ENCODE measurements at places on chromosomes 13 and 19. TPM values are rescaled to one million over a fixed set of nuclear protein-coding genes. Genes with fewer than 3 reads are reported as not detected.

- no peak for DNase-seq
These were observed 108.3 kb downstream of the SLITRK5 start for GRCh38 chr13:87779426-87779825.

- DNase-seq, result no peak
These were observed 87.6 kb upstream of the ZNF91 start for GRCh38 chr19:23482829-23483228.

GRCh38 chr19:55158848-55159749 lies 1.6 kb upstream of the TNNI3 start:
- DNase-seq, result no peak

Gene SIGLEC5
- not detected for total RNA-seq

Gene TMEM255B
- 0.48 TPM for total RNA-seq

- DNase-seq, result no peak
These were observed 155.8 kb downstream of the URI1 start for GRCh38 chr19:30097746-30098280.

GRCh38 chr13:36819739-36820090 lies 693 bp downstream of the RFXAP start:
- no peak for DNase-seq

Gene SLC8A2
- total RNA-seq, result 1.7 TPM

- no peak for DNase-seq
These were observed 10.5 kb upstream of the CHAMP1 start for GRCh38 chr13:114303700-114304327.

Gene POLR1G
- 19.3 TPM for total RNA-seq

GRCh38 chr13:33441015-33441414 lies 155.5 kb upstream of the STARD13 start:
- peak; percentile 57 for DNase-seq

- DNase-seq, result peak; percentile 31
These were observed 9.1 kb downstream of the PCDH17 start for GRCh38 chr13:57640607-57641006.

DNA sequence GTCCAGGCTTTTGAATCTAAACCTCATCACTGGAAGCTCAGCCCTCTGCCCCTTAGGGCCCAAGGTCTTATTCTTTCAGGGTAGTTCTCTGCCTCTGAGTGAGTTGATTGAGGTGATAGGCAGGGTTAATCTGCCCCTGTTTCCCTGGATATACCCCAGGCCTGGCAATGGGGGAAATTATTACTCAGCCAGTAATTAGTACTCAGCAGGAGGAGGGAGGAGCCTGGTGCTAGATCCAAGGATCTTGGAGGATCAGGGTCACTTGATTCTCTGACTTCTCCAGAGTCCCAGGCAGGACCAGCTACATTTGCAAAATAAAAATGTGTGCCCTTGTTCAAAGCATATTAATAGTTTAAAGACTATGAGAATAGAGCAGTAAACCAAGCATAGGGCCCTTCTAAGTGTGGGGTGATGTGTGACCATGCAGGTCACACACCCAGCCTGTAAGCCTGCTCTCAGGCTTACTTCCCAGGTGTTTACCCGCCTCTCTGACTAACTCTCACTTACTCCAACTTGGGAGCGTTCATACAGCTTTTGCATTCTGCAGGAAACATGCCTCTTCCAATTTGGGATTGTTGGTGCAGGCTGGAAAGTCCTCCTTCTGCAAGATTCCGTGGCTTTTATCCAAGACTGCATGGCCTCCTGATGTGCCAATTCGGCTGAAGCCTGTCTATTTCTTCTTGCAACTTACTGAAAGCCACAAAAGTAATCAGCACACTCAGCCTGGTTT lies 7.9 kb upstream of the STK24 start:
- no peak for DNase-seq

Gene VSTM2B
- total RNA-seq, result not detected

DNA sequence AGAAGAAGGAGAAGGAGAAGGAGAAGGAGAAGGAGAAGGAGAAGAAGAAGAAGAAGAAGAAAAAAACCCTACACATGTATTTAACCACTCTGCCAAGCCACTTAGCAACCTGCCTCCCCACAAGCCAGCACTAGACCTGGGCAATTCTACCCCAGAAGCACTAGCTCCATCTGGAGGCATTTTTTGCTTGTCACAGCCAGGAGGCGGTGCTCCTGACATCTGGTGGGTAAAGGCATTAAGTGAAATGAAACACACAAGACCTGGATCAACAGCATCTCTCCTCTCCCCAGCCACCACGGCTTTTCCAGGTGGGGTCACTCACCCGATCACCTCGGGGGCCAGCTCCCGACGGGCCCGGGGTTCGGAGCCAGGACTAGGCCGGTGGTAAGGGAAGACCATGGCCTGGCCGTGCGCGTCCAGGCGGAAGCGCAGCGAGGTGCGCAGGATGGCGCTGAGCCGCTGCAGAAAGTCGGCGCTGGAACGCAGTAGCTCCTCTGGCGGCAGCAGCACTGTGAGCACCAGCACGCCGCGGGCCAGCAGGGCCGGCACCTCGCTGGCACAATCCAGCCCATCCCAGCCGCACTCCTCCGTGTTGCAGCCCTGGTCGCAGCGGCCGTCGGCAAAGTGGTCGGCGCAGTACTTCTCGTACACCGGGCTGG lies 26.9 kb downstream of the NOTCH3 start:
- peak; percentile 55 for DNase-seq

Gene HTR2A
- not detected for total RNA-seq

Gene RPS19
- total RNA-seq, result 1,861 TPM

- DNase-seq, result no peak
These were observed 37.3 kb downstream of the KLF2 start for GRCh38 chr19:16361926-16362325.

Gene TEX29
- 0.40 TPM for total RNA-seq

Gene MAB21L1
- total RNA-seq, result 2.4 TPM

Gene CEACAM1
- total RNA-seq, result 31.2 TPM

DNA sequence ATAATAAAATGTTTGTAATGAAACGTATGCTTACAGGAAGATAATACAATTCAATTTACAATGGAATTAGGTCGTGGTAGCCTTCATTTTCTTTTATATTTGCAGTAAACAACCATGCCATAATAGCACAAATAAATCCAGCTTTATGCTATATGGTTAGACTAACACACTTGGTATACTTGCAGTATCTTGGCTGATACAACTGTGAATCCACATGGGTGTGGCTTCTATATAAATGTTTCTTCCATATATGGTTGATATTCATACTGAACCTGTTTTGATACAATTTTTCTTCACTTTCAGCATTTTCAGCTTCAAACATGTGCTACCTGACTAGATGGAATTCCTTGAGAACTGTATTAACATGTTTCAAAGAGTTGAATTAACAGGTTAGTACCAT lies 20.4 kb upstream of the SPRY2 start:
- DNase-seq, result peak; percentile 6

DNA sequence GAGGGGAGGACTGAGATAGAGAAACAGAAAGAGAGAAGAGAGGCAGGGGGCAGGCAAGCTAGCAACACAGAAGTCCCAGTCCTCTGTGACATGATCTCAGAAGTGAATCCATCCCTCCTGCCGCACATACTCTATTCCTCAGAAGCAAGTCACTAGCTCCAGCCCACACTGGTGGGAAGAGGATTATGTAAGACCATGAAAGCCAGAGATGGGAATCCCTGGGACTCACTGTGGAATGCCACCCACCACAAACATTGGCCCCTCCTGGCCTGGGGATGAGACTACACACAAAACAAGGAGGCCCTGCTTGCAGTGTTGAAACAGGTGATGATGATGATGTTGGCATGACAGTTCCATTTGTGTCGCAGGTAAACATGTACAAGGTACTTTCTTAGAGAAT lies 419.9 kb downstream of the IRS2 start:
- no peak for DNase-seq

DNA sequence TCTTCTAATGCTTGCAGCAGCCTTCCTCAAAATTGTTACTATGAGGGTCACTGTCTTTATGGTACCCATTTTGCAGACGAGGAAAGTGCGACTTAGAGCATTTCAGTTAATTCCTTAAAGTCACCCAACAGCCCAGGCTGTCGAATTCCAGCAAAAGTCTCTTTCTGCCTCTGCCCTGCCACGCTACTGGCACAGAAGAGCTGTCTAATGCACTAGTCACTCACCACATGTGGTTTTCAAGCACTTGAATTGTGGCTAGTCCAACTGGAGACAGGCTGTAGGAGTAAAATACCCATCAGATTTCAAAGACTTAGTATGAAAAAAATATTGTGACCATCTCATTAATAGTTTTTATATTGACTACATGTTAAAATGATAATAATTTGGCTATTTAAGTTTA lies 1.7 kb downstream of the FPR1 start:
- DNase-seq, result no peak

- no peak for DNase-seq
These were observed 9.6 kb downstream of the ZNF426 start for GRCh38 chr19:9528757-9529336.

DNA sequence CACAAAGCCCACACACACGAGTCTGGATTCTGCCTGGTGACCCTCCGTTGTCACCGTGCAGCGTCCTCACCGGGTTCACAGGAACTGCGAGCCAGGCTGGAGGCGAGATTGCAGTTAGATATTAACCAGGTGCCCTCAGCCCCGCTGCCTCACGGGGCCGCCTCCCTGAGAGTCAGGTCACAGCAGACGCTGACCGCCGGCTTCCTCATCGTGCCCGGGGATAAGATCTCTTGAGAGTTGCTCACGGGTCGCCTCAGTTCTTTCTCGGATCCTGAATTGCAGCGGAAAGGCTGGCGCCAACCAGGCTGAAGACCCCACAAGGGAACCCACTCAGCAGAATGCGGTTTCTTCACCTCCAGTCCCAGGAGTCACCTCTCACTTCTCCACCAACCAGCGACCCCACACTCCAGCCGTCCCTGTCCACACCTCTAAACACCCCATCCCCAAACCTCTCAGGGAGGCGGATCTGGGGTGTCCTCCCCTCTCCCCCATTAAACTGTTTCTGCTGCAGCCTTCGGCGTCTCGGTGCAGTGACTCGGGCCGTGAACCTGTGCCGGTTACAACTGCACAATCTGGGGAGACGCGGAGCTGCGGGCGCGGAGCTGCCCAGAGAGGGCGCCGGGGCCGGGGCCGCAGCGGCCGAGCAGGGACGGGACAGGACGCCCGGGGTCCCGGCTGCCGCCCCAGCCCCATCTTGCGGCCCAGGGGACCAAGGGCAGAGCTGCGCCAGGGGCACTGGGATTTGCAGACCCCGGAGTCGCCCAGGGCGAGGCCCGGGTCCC lies 591 bp downstream of the ZNF823 start:
- DNase-seq, result peak; percentile 2

DNA sequence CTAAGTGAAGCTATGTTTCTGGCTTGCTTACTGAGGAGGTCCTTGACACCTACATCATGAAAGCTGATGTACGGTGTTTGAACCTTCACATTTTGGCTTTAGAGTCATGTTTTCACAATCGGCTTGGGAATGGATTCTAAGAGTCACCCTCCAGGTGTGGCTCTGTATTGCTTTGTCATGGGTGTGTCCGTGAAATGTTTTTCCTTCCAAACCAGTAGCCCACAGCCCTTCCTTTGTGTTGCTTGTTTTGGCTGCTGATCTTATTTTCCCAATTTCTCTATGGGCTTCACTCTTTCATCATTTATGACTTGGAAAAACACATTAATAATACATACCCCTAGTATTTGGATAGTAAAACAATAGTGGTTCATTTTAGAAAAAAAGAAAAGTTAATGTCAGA lies 240.6 kb downstream of the GGACT start:
- DNase-seq, result no peak

Gene ZNF536
- 2.7 TPM for total RNA-seq

DNA sequence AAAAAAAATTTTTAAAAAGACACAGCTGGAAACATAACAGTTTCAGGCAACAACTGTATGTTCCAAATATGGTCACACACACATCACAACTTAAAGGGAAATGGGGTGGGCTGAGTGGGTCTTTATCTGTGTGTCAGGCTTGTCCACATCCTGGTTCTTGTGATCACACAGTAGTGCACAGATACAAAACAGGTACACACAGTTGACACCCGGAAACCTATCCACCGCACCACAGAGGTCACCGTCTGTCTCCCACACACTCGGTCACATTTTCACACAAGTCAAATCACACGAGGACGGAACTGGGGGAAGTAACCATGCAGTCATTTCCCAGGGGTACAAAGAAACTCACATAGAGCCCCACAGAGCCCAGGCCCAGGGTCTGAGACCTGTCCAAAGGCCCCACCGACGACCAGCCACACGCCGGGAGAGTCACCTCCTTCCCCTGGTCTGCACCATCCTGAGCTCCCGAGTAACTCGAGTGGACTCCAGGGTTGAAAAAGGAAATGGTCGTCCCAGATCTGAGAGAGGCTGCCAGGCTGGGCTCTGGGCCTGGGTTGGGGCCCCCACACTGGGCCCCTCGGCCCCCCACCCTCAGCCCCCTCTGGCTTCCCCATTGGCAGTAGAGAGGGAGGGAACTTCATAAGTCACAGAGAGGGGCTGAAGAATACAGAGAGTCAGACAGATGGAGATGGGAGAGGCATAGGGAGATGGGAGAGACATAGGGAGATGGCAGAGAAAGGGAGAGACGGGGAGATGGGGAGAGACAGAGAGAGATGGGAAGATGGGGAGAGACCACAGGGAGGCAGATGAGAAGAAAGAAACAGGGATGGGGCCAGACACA lies 1.3 kb upstream of the PPAN start:
- no peak for DNase-seq

- DNase-seq, result peak; percentile 84
These were observed 46.3 kb downstream of the MTMR6 start for GRCh38 chr13:25241007-25241406.

DNA sequence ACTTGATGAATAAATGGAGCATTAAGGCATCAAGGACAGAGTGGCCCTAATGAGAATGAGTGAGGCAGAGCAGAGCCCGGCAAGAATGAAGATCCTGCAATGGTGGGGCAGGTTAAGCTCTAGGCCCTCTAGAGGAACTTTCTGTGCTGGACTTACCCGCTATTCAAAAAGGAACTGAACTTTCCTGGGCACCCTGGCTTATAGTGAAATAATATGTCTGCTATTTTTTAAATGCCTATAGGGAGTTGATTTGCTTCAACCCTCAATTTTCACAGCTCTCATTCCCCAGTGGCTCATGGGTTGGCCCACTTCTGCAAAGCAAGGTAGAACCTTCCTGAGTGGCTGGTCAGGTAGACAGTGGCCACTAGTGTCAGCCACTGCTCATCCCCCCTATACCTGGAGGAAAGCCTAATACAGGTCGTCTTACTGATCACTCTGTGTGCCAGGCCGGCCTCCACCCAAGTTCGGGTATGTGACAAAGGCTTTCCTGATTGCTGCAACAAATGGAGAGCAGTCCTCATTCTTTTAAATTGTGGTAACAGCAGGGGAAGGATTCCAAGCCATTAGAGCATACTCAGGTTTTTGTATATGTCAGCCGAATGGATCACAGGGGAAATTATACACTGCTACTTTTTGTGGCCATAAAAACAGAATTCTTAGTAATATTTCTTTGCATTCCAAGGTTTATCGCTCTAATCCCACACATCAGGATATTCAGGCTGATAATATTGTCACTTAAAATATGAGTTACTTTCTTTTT lies 103.0 kb downstream of the KL start:
- DNase-seq, result no peak
